ENCODE measurements at places on chromosomes 3 and 15.

GRCh38 chr3:188656196-188656982 is 502.4 kb downstream of the LPP start:
- no peak for DNase-seq

DNA sequence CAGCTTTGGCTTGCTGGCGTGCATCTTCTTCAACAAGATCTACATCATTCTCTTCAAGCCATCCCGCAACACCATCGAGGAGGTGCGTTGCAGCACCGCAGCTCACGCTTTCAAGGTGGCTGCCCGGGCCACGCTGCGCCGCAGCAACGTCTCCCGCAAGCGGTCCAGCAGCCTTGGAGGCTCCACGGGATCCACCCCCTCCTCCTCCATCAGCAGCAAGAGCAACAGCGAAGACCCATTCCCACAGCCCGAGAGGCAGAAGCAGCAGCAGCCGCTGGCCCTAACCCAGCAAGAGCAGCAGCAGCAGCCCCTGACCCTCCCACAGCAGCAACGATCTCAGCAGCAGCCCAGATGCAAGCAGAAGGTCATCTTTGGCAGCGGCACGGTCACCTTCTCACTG is 40.6 kb upstream of the CSTA start:
- no peak for DNase-seq

DNA sequence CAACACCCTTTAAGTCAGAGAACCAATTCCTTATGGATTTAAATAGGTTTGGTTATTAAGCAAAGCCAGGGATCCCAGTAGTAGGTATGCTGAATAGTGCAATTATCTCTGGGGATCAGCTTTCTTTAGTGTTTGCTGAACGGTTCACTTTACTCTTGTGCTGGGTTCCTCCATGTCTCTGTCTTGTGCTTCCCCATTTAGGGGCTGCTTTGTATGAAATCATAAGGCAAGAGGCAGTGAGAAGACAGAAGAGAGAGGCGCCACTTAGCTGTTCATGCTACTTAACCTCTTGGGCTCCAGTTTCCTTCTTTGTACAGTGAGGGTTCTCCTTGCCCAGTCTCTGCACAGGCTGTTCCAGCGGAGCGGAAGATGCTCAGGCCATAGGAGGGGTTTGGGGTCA is 3.5 kb downstream of the ST6GAL1 start:
- DNase-seq, result no peak

DNA sequence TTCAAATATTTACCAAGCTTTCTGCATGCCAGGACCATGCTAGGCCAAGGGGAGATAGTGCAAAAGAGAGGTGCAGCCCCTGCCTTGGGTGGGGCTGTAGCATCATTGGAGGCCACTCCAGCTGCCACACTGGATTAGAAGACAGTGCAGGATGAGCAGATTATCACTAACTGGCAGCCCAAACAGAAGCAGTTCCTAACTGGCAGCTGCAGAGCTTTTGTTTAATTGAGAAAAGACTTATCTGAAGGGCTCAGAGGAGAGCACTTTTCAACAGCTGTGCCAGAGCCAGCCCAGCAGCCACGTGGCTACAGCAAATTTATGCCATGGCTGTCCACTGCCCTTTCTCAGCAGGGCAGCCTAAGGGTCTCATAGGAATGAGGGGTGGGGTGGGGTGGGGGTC is 13.5 kb upstream of the ACSBG1 start:
- no peak for DNase-seq

DNA sequence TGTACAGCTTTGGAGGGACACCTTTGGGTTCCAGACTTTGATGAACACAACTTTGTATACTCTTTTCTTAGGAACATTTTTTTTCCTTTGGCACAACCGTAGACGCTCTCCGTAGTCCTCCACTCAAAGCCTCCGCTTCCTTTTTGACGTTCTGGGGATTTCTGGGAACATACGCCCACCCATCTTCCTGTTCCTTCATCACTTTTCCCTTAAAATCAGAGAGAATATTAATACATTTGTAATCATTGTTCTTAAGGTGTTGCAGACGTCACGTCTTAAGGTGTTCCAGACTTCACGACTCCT is 405 bp upstream of the SPG21 start:
- no peak for DNase-seq

DNA sequence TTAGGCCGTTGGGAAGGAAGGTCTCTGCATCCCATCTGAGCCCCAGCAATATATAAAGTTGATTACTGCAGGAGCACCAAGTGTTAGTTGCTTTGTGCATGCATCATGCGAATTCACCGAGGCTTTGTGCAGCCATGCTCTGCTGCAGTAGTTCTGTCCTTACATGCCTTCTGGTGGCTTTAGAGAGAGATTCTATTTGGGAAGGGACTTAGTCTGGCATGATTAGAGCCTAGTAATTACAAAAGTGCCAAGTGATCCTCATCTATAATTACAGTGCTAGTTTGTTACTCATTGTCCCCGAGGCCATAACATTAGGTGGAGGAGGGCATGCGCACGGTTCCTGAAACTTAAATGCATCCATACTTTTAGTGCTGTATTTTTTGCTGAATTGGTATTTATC is 353.6 kb downstream of the CNTN4 start:
- DNase-seq, result no peak

- peak; percentile 3 for DNase-seq
These were observed 22.4 kb downstream of the LYZL4 start for GRCh38 chr3:42387802-42388651.

GRCh38 chr3:60594025-60594424 is 657.2 kb downstream of the FHIT start:
- no peak for DNase-seq

DNA sequence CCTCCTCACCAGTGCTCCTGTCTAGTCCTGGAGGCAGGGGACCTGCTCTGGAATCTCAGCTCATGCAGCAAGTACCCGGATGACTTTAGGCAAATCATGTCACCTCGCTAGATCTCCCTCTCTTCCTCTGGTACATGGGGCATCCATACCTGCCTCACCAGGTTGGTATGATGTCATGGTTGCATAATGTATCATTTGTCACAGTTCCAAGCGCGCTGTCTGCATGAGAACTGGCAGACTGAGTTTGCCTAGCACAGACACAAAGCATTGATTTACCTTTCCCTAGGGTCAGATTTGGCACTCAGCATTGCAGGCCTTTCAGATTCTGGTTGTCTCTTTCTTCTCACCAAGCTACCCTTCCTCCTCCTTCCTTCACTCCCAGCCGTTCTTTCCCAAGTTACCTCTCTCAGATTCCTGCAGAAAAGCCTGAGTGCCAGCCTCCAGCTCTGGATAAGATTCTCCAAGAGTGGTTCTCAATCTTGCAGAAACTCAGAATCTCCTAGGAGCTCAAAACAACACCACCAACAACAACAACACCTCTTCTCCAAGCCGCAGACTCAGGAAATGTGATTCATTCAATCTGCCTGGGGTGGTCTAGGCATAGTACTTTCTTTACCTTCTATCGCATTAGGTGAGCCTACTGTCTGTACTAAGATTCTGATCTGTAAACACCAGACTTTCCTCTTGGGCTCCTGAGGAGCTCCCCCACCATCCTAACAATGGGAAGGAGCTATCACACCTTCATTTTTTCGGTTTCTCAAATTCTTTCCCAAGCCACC is 29.5 kb downstream of the FAM43A start:
- peak; percentile 8 for DNase-seq

GRCh38 chr15:101810876-101811275 is 1.1 kb upstream of the OR4F15 start:
- no peak for DNase-seq

- no peak for DNase-seq
These were observed 6.7 kb downstream of the CAPN3 start for GRCh38 chr15:42365921-42366550.

DNA sequence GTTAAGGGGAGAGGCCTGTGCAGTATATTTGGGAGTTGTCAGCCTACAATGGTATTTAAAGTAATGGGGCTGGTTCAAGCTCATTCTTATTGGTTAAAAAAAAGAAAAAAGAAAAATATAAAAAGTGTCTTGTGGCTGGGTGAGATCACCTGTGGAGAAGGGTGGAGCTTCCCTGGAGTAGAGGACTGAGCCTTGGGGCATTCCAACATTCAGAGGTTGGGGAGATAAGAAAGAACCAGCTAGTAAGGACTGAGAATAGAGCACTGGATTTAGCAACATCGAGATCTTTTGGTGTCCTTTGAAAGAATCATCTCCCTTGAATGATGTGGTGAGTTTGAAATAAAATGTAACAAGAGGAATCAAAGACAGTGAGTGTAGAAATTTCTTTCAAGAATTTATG is 5.2 kb downstream of the SLC49A4 start:
- DNase-seq, result no peak

- no peak for DNase-seq
These were observed 10.2 kb upstream of the FBLN2 start for GRCh38 chr3:13538520-13539291.

- DNase-seq, result no peak
These were observed 65.4 kb downstream of the KCNH8 start for GRCh38 chr3:19213603-19214220.

GRCh38 chr15:50257924-50258323 is 7.6 kb downstream of the HDC start:
- no peak for DNase-seq

- DNase-seq, result no peak
These were observed 90.4 kb downstream of the NAALADL2 start for GRCh38 chr3:174949523-174949922.

- no peak for DNase-seq
These were observed 172.3 kb downstream of the MYRIP start for GRCh38 chr3:39981547-39982184.

GRCh38 chr15:63176302-63176701 is 13.1 kb upstream of the RAB8B start:
- DNase-seq, result no peak

DNA sequence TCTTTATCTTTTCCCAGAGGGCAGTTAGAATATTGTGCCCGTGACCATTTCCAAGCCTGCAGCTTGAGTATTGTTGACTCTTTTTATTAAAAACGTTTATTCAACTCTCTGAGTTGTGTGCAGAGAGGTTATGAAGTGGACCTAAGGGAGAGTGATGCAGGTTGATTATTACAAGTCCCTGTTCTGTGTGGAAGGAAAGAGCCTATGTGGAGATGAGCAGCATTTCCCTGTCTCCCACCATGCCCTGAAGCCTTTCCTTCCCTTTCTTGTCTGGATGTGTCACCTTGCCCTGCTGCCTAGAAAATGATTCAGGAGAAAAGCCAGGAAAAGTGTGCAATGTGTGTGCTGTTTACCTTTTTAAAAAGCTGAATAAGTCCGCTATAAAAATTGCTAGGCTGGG is 19.4 kb downstream of the ZPLD1 start:
- DNase-seq, result no peak

GRCh38 chr3:98462901-98463300 is at the start of gene OR5K1:
TSS of gene OR5K1 (plus strand) at chr3:98463201. CDS start at chr3:98469577, 6,376 bp downstream.
- no peak for DNase-seq

- no peak for DNase-seq
These were observed 4.2 kb downstream of the ZNF589 start for GRCh38 chr3:48245136-48245535.

DNA sequence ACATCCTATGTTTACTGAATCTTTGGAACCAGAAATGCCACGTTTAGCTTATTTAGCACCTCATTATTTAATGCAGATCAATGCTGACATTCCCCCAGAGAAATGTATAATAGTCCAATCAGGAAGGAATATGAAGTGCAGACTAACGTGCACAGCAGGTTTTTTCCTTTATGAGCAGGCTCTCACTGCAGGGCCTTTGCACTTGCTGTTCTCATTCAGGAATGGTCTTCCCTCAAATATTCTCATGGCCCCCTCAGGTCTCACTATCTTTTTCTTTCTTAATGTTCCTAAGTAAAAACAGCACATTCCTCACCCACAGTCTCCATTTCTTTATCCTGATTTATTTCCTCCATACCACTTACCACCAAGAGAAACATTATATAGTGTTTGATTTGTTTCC is 174.6 kb downstream of the FOXP1 start:
- DNase-seq, result no peak

GRCh38 chr3:26799679-26800317 is 177.2 kb downstream of the LRRC3B start:
- no peak for DNase-seq

GRCh38 chr3:55461896-55462295 is 25.2 kb downstream of the WNT5A start:
- DNase-seq, result no peak

- no peak for DNase-seq
These were observed 21.8 kb downstream of the SHC4 start for GRCh38 chr15:48941904-48942303.

DNA sequence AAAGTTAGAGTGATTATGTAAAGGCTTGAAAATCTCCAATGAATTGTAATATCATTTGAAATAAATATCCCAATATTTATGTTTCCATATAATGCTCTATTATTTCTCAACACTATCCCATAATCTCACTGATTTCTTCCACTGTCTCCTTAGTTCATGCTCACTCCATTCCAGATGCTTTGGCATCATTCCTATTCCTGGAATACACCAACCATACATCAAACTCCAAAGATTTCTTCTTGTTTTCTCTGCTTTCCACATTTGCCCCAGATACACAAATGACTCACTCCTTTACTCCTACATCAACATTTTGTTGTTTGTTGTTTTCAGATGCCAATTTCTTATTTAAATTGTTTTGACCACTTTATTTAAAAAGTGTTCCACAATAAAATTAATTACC is 1390.8 kb downstream of the ZPLD1 start:
- DNase-seq, result no peak

DNA sequence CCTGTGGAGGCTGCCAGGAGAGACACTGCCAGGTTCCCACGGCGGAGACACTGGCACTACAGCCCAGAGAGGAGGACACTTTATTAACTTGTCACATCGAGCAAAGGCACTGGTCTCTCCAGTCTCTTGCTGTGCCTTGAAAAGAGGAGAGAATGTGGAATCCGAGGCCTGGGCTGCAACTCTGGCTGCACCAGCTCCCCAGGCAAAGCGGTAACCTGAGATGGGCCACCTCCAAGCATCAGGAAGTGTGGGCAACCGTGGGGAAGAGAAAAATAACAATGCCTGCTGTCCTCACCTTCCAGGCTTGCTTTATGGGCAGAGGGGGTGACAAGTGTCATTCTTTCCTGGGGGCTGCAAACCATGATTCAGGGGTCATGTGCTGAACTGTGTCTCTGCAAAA is 91.6 kb upstream of the RGMA start:
- no peak for DNase-seq

- DNase-seq, result no peak
These were observed 314.4 kb downstream of the MECOM start for GRCh38 chr3:169348929-169349621.

GRCh38 chr3:134235577-134236076 is 15.0 kb downstream of the RYK start:
- DNase-seq, result no peak

GRCh38 chr15:70030851-70031250 is 66.9 kb downstream of the TLE3 start:
- DNase-seq, result no peak

DNA sequence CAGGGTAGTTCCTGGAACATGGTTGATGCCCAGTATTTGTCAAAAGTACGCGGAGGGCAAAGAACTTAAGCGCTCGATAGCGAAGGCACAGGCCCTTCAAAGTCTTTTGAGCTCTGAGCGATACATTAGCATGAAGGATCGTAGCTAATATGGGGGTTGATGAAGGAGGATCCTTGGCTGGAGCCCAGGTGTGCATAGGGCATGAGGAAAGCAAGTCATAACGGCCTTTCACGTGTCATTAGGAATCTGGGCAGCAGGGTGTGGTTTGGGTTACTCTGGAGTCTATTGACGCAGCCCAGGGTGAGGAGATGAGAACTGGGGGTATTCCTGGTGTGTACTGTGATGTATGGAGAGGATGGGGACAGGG is 31.7 kb downstream of the SPINK8 start:
- no peak for DNase-seq
